ENCODE measurements at places on chromosomes 12 and 14. TPM values are rescaled to one million over a fixed set of nuclear protein-coding genes. Genes with fewer than 3 reads are reported as not detected.

Gene KCNMB4
- 21.5 TPM for polyA plus RNA-seq

Gene ARHGEF25
- polyA plus RNA-seq, result 38.3 TPM

GRCh38 chr12:65266408-65266807, 12.1 kb upstream of the MSRB3 start:
- no peak for DNase-seq

Gene SYNE3
- 2.8 TPM for polyA plus RNA-seq

- no peak for DNase-seq
Observed at GRCh38 chr12:108310489-108310888, 28.6 kb downstream of the CMKLR1 start.

DNA sequence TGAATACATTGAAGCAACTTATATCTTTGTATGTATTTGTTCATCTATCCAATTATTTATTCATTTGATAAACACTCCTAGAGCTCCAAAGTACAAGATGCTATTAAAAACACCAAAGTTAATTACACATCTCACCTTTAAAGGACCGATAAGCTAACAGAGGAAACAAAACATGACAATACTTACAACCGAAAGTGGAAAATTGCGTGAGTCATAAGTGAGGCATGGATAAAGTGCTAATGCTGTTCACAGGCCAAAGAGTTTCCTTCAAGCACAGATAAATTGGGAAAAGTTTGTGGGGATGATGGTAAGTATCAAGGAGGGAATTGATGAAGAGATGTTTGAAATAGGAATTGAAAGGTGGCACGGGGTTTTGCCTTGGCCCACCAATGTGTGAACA, 172.8 kb upstream of the KITLG start:
- DNase-seq, result no peak

DNA sequence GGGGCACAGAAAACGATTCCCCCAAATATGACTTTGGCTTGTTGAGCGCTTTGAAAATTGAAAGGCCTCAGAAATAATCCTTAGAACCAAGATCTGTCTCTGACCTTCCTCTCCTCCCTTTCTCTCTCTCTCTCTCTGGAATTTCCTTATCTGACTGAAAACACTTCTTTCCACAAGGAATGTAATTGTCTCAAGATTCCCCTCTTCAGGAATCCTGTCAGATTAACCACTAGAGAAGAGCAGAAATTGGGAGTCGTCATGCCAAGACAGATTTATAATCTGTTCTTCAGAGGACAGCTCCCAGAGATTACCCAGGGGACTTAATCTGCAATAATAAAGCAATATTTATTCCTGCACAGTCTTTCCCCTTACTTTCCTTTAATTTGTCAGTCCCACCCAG, 317.6 kb downstream of the ACSS3 start:
- no peak for DNase-seq

- no peak for DNase-seq
Observed at GRCh38 chr12:77025782-77026314, 39.5 kb downstream of the E2F7 start.

DNA sequence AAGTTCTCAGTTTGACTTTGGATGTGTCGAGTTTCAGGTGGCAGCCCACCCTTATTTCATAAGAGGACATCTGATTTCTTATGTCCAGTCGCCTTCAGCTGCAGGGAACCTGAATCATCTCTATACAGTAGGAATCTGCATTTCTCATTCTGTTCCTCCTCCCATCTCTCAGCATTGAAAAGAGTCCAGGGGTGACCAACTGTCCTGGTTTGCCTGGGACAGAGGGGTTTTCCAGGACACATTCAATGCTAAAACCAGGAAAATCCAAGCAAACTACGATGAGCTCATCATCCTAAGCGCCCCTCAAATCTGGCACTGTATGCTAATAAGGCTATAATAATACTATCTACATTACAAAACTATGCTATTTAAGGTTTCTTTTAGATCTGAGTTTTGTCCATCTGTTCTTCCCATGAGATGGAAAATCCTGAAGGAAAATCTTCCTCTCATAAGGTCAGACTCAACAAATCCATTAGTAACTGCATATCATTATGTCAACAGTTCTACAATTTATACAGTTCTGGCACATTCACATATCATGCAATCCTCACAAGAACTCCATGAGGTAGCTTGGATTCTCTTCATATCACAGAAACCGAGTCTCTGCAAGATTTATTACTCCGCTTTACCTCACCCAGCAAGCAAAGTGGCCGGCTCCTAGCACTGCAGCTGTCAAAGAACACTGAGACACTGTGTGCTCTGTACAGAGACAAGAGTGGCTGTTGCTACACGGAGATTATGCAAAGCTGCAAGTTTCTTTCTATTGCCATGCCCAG, 15.6 kb upstream of the CALM1 start:
- DNase-seq, result no peak

GRCh38 chr12:49777800-49778748, 36.7 kb downstream of the TMBIM6 start:
- no peak for DNase-seq

Gene SLC6A12
- polyA plus RNA-seq, result 15.0 TPM

Gene NAV3
- polyA plus RNA-seq, result 8.7 TPM

GRCh38 chr12:81089412-81089811, 11.5 kb downstream of the ACSS3 start:
- no peak for DNase-seq

DNA sequence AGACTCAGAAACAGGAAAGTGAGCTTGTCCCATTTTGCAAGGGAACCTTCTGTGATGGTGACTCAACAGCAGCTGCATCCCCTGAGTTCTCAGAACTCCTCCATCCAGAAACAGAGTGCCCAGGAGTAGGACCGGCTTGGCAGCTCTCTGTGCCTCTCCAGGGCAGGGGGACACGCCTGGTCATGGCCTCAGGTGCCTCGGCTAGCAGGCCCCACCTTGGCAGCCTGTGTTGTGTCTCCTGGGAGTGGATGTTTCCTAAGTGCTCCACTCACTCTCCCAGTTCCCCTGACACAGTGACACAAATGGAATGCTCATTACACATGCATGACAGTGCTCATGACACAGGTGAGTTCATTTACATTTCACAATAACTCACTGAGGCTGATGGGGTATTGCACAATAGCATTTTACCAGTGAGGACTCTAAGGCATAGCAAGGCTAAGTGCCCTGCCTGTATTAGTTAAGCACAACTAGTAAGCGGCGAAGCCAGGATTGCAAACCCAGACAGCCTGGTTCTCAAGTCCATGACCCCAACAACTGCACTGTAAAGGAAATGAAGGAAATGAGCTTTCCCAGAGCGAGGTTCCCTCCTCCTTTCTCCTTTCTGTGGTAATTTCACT, 47.4 kb downstream of the CALM1 start:
- DNase-seq, result no peak

- no peak for DNase-seq
Observed at GRCh38 chr12:54629925-54630324, 4.8 kb downstream of the LACRT start.

DNA sequence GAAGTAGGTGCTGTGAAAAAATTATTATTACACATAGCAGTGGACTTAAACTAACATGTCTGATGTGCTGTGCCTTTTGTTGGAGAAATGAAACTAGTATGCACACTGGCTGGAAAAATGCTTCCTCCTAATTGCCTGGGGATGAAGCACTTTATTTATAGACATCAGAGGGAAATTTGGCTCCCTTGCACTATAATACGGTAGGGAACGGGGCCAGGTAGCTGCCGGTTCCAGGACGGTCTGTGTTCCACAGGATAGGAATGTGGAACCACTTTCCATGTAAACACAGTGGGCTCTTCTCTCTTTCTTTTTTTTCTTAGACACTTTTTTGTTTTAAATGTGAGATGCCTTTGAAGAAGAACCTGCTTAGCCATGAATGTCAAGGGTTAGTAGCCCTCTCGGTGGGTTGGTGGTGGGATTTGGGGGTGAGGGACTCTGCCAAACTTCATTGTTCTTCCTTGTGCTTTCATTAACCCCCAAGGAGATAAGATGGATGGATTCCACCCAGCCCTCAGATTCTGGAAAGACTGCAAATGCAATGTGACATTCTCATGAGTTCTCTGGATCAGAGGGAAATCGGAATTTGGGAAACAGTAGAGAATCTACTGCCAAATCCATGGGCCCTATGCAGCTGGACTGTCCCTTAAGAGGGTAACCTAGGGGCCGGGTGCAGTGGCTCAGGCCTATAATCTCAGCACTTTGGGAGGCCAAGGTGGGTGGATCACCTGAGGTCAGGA, 58.0 kb upstream of the GSC start:
- no peak for DNase-seq

GRCh38 chr12:124551268-124552144, 15.9 kb downstream of the NCOR2 start:
- no peak for DNase-seq

- no peak for DNase-seq
Observed at GRCh38 chr14:51950007-51950406, 39.3 kb upstream of the RTRAF start.

DNA sequence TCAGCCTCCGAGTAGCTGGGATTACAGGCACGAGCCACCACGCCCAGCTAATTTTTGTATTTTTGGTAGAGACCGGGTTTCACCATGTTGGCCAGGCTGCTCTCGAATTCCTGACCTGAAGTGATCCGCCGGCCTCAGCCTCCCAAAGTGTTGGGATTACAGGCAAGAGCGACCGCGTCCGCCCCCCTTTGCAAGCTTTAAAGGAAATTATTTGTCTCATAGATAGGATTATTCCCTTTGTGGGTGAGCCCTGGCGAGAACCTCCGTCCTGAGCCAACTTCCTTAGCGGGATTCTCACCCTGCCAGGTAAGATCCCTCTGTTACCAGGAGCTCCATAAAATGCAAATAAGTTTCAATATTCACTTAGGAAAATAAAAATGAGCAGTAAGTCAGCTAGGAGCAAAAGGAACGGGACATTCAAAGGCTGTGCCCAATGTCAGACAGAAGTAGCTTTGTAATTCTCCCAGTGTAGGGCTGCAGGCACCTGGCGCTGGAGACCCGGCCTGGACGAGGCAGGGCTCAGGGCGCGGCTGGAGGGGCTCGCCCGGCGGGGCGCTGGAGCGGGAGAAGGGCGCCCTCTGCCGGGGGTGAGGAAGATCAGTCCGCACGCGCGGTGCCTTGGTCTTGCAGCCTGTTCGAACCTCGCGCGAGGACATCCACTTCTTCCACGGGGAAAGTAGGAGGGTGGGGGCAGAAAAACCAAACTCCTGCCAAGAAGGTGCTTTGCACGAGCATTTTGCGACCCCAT, 47.2 kb upstream of the PLXNC1 start:
- no peak for DNase-seq

Gene IRAK3
- polyA plus RNA-seq, result 3.9 TPM

DNA sequence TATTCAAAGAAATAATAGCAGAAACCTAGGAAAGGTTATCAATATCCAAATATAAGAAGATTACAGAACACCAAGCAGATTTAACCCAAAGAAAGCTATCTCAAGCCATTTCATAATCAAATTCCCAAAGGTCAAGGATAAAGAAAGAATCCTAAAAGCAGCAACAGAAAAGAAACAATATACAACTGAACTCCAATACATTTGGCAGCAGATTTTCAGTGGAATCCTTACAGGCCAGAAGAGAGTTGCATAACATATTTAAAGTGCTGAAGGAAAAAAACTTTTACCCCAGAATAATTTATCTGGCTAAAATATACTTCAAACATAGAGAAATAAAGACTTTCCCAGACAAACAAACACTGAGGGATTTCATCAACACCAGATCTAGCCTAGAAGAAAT, 54.3 kb downstream of the DENND5B start:
- DNase-seq, result no peak

Gene NOC4L
- polyA plus RNA-seq, result 11.7 TPM

GRCh38 chr12:16352481-16352880, 5.0 kb downstream of the MGST1 start:
- DNase-seq, result no peak

Gene NKX2-1
- not detected for polyA plus RNA-seq

DNA sequence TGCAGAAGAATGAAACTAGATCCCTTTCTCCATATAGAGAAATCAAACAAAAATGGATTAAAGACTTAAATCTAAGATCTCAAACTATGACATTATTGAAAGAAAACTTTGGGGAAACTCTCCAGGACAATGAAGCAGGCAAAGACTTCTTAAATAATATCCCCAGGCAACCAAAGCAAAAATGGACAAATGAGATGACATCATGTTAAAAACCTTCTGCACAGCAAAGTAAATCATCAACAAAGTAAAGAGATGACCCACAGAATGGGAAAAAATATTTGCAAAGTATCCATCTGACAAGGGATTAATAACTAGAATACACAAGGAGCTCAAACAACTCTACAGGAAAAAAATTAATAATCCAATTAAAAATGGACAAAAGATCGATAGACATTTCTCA, 101.0 kb downstream of the RALGAPA1 start:
- DNase-seq, result no peak

DNA sequence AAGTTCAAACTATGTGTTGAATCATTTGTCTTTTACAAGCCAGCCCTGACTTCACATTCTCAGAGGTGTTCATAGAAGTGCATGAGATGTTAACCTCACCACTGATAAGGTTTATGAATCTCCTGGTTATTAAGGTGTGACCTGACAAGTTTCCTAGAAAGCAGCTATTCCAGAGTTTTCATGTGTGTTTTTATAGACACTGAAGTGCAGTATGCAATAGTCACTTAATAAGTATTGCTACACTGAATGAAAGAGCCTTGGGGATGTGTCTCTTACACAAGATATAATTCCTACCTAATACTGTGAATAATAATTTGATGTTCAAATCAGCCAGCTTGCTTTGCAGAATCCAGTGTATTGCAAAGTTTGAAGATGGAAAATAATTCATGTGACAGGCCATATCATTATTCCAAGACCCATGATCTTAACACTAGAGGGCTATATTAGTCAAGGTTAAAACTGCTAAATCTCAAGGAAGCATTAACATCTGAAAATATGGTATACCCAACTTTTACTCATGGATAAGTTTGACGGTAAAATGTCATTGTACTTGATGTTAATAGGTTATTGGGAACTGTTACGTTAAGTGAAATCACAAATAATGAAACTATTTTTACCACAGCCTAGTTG, 13.0 kb downstream of the SLC25A3 start:
- DNase-seq, result no peak

GRCh38 chr12:84198294-84198946, 714.2 kb downstream of the SLC6A15 start:
- no peak for DNase-seq

GRCh38 chr14:67468378-67468730, 20.2 kb downstream of the TMEM229B start:
- DNase-seq, result no peak

Gene OTX2
- polyA plus RNA-seq, result not detected

Gene RIMBP2
- polyA plus RNA-seq, result 24.3 TPM

DNA sequence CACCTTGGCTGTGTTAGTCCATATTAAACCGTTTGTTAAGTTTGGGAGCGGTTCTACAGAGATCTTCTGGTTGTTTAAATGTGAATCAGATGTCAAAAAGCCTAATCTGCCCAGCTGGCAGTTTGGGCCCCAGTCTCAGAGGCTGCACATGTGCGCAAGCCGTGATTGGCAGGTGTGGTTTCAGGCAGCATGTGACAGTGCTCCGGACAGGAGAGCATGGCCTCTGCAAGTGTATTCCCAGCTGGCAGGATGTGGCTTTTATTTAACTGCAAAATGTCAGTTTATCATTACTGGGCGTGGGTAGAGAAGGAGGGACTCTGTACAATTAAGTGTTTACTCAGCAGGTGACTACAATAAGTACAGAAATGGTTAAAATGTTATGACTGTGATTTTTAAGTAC, 77.5 kb downstream of the PELI2 start:
- no peak for DNase-seq

GRCh38 chr12:2154050-2154449, 101.3 kb downstream of the CACNA1C start:
- no peak for DNase-seq
